ENCODE measurements at places on chromosomes 2 and 18.

- DNase-seq: no peak
These were observed 8.8 kb downstream of the IAH1 start for GRCh38 chr2:9483107-9483506.

DNA sequence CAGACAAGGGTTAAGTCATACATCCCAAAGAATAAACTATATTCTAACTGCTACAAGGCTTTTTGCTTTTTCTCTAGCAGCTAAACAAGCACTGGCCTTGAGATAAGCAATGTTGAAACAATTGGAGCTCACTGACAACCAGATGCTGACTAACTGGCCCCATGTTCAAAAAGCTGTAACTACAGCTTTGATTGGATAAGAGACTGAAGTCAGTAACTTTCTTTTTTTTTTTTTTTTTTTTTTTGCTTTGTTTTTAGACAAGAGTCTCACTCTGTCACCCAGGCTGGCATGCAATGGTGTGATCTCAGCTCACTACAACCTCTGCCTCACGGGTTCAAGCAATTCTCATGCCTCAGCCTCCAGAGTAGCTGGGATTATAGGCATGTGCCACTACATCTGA is 45.4 kb upstream of the TMEM163 start:
- DNase-seq: no peak

GRCh38 chr2:136131484-136131960 is 13.6 kb upstream of the CXCR4 start:
- DNase-seq: no peak

- DNase-seq: no peak
These were observed 352.6 kb upstream of the DLGAP1 start for GRCh38 chr18:4807604-4808293.

DNA sequence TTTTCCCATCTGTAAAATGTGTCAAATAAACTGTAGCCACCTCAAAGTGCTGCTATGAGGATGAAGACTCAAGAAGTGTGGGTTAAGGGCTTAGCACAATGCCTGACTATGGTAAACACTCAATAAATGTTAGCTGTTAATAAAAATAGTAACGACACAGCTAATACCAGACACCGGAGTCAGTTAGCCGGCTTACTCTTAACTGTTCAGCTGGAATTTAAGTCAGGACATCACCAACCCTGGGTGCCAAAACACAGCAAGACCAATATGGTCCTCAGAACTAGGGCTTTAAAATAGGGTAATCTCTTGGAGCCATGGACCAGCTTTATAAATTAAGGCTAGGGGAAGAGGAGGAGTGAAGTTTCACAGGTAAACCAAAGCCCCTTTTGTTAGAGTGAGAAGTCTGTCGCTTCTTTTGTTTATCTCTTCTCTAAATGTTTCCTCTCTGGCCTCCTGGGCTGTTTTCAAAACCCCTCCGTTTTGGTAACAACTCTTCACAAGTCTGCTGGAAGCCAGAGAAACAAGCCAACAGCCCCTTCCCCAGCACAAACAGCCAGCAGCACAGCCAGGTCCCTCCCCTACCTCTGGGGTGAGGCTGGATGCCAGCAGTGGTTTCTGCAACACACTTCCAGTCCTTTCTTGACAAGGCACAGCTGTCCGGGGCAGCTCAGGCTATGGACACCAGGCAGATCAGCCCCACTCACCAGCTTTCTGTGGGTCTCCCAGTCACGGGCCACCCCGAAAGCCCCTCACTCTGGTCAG is 13.8 kb upstream of the FZD7 start:
- no peak for DNase-seq

- no peak for DNase-seq
These were observed 214.1 kb upstream of the COPS8 start for GRCh38 chr2:236871500-236872001.

DNA sequence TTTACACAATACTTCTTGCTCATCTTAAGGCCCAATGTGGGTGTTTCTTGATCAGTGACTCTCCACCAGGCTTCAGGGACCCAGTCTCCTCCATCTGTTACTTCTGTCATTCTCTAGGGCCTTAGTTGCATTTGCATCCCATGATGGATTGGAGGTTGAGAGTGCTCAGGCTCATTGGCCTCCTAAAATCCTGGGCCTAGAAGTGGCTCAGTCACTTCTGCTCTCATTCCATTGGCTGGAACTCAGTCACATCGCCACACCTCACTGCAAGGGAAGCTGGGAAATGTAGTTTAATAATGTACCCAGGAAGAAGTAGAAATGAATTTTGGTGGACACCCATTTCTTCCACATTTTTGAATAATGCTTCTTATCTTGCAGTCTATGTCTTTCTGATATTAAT is 223.5 kb downstream of the HRH4 start:
- no peak for DNase-seq

- DNase-seq: no peak
These were observed 20.6 kb upstream of the ST8SIA3 start for GRCh38 chr18:57331718-57332117.

DNA sequence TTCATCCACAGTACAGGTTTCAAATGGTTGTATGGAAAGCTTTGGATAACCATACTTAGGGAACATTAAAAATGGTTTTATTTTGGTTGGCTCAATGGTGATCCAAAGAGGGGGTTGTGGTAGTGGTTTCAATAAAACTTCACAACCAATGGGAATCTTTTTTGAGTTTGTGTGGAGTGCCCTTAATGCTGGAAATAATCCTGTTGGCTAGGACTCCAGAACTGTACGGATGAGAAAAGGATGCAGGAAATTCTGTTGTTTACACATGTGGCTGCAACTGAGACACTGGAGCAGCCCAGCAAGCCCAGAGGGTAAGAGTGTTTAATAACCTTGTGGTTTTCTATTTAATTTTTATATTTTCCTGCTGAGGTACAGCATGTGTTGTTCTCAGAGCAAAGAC is at the start of gene CCDC102B:
TSS of gene CCDC102B (plus strand) at position 210 of the 400 bp plus-strand sequence. CDS start 38,684 bp downstream, outside the sequence.
- DNase-seq: no peak

GRCh38 chr2:39139511-39140237 is 18.8 kb upstream of the SOS1 start:
- no peak for DNase-seq

DNA sequence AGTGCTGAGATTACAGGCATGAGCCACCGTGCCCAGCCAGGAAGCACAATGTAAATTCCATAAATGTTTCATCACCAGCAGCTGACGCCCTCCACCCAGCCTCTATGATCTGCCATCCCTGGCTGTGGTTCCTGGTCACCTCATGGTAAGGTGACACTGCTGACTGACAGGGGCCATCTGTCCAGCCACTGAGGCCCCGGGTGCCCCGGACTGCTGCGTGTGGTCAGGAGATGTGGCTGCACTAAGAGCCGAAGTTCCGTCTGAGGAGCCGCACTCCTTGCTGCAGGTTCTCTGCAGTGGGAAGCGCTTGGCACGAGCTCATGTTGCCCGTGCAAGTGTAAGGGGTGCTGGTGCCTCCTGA is 10.9 kb downstream of the NTSR2 start:
- no peak for DNase-seq

GRCh38 chr2:143146815-143147530 is 17.8 kb downstream of the ARHGAP15 start:
- no peak for DNase-seq

DNA sequence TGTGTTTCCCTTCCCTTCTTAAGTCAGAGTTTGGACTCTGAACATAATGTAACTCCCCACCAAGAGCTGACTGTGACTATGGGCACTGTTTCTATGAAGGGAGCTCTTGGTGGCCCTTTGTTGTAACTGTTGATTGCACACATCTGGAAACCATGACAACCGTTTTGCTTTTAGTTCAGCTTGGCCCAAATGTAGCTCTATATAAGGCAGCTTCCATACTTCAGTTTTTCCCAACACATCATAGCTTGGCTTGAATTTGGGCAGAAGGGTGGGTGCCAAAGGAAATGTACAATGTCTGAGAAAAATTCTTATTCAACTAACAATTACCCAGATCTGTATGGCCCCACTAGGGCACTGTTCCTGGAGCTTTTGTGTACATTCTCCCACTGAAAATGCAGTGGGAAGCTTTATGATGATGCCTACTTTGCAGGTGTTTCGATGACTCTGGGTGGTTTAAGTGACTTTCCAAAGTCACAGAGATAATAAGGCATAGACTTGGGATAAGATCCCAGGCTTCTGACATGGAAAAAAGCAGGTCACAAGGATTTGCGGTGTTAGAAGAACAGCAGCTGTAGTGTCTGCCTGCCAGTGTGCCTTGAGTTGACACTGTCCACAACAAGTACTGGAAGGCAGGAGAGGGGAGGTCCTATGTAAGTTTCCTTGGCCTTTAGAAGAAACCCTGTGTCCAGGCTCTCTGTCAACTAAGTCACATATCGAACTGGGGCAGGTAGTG is 2.4 kb upstream of the CETN1 start:
- DNase-seq: no peak

DNA sequence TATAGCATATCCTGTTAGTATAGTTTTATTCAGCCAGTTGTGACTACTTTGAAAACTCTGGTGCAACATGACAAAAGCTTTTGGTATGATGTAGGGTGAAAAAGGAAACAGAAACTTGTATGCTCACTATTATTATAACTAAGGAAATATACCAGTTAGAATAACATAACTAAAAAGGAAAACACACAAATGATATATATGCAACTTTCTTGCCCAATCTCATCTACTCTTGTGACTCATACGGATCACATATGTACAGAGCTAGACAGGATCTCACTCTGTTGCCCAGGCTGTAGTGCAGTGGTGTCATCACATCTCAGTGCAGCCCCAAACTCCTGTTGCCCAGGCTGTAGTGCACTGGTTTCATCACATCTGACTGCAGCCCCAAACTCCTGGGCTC is 12.4 kb upstream of the TLK1 start:
- no peak for DNase-seq

Measured in stimulated activated CD4-positive, alpha-beta T cell treated with anti-CD3 and anti-CD28 coated beads, Interleukin-1b, Interleukin-23, amount 100 ng/mL, for 1 hour (primary cell).